ENCODE measurements at places on chromosomes 16 and 17.
A peak's percentile ranks its signal among the peaks of the same experiment; 100 is the strongest.

GRCh38 chr17:29138184-29138955 is 41.8 kb downstream of the MYO18A start:
- DNase-seq: no peak

DNA sequence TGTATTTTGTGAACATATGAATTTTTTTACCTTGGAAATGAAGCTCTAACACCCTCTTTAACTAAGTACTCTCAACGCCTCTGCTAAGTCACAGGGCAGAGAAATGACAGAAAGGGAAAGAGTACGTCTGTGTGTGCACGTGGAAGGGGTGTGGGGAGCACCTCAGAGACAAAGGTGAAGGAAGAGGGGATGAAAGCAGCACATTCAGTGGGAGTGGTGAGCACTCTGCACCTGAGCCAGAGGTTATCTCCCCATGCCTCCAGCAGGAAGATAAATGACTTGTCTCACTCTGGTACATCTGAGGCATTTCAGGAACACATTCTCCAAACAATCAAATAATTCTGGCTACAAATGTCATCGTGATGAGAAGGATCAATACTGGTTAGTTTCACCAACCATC is 15.0 kb downstream of the GNA13 start:
- no peak for DNase-seq

DNA sequence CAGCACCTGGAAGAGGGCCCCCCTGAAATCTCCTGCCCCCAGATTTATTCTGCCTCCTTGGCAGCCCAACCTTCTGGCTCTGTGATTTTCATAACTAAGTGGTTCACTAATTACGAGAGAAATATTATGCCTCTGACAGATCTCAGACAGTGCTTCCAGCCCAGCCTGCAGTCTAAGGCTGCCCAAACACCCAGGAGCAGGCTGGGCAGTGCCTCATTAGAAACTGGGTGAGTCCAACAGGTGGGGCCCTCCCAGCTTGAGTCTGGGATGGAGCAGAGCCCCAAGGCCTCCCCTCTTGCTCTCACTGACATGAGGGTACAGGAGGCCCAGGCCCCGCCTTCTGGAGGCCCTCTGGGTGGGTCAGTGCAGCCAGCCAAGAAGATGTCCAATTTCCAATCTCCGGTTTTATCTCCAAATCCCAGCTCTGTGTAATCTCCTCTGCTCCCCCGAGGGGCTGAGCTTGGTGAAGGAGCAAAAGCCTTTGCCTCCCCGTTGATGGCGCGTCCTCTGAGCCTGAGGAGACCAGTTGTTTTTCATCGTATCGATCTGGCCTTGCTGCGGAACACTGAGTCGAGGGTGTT is 20.1 kb upstream of the ABCC3 start:
- DNase-seq: no peak

GRCh38 chr16:72909196-72909595 is 138.7 kb downstream of the ZFHX3 start:
- DNase-seq: no peak

GRCh38 chr16:14549789-14550153 is 80.3 kb downstream of the PARN start:
- no peak for DNase-seq

GRCh38 chr16:58485184-58485887 is 14.6 kb upstream of the NDRG4 start:
- no peak for DNase-seq

GRCh38 chr17:73430165-73430680 is 118.4 kb upstream of the CDC42EP4 start:
- no peak for DNase-seq

- DNase-seq: no peak
These were observed 333.0 kb downstream of the SEC14L1 start for GRCh38 chr17:77473615-77474226.

DNA sequence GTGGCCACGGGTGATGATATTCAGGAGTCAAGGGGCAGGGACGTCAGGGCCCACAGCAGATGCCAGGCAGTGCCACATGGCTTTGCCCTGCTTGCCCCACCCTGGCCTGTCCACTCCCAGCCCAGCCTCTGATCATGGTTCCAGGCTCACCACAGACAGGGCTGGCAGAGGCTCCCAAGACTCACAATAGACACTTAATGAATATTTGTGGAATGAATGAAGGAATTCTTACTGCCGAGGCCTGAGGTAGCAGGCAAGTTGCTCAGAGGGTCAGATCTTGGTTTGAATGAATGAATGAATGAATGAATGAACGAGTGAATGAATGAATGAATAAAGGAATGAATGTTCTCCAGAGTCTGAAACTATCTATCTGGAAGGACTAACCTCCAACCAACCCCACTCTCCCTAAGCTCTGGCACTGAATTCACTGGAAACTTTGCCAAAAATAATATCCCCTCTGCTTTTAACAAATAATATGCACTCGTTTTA is 60.9 kb downstream of the RAI1 start:
- DNase-seq: no peak

DNA sequence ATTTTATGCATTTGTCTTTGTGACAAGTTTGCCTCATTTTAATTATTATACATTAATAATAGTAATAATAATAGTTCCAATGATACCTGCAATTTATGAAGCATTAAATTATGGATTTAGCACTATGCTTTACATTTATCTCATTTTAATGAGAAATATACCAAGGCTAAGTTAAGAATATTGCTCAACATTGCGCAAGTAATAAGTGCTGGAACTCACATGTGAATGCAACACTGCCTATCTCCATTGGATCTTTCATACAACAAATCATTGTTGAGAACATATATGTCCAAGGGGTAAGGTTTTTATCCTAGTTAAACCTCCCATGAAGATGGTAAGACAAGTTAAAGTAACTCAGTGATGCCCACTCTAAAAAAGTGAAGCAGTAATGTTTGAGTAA is 703.7 kb upstream of the SOX9 start:
- DNase-seq: no peak

DNA sequence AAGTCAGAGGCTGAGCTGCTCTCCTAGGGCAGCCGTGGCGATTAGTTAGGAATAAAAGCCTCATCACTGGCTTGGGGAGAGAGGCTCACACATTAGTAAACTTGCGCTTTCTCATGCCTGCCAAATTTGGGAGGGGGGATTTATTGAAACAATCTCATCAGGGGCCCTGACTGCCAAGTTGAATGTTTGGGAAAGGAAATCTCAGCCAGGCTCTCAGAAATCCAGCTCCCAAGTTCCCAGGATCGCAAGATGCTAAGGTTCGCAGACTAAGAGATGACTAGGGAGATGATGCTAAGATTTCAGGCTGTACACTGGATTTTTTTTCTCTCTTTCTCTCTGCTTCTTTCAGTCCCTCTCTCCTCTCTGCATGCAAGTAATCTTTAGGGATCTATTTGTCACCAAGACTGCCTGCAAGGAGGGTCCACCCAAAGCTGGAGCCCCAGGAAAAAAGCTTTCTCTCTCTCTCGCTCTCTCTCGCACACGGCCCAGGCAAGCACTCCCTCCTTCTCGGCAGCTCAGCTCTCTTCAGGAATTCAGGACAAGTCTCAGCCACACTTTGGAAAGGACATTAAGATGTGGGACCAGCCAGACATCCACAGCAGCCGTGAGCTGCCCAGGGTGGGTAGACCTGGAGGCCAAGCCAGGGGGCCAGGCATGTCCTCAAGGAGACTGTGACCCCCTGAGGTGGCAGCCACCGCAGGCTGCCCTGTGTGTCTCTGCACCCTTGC is 1.4 kb downstream of the GPR139 start:
- DNase-seq: no peak

GRCh38 chr17:70055000-70055399 is 20.0 kb upstream of the KCNJ16 start:
- no peak for DNase-seq

DNA sequence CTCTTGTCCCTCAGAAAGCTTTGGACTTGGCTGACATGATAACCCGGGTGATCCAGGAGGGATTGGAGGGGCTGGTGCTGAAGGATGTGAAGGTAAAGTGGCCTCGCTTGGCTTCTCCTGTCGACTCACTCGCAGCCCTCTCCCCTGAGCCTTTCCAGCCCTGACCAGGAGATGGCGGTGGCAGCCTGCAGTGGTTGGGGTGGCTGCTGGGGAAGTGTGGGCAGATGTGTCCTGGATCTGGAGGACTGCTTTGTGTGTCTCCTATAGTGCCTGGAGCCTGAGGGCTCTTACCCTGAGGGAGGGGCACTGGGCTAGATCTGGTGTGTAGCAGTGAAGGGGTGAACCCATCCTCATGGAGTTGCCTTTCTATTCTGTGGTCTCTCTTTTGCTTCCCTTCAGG is 17.9 kb downstream of the LIG3 start:
- peak; percentile 90 for DNase-seq

DNA sequence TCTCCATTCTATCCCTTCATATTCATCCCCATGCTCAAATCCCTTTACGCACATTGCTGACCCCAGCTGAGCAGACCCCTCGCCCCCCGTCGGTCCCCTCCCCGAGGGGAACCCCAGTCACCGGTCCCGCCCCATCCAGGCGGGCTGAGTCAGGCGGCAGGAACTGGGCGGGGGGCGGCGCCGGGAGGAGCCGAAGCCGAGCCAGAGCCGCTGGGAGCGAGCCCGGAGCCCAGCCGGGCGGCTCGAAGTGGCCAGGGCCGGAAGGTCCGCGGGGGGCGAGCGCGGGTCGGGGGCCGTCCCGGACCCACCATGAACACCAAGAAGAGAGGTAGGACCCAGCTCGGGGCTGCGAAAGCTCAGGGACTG is 8.6 kb downstream of the RIPOR1 start:
- peak; percentile 78 for DNase-seq

GRCh38 chr16:72302332-72302731 is 130.4 kb upstream of the PMFBP1 start:
- no peak for DNase-seq

DNA sequence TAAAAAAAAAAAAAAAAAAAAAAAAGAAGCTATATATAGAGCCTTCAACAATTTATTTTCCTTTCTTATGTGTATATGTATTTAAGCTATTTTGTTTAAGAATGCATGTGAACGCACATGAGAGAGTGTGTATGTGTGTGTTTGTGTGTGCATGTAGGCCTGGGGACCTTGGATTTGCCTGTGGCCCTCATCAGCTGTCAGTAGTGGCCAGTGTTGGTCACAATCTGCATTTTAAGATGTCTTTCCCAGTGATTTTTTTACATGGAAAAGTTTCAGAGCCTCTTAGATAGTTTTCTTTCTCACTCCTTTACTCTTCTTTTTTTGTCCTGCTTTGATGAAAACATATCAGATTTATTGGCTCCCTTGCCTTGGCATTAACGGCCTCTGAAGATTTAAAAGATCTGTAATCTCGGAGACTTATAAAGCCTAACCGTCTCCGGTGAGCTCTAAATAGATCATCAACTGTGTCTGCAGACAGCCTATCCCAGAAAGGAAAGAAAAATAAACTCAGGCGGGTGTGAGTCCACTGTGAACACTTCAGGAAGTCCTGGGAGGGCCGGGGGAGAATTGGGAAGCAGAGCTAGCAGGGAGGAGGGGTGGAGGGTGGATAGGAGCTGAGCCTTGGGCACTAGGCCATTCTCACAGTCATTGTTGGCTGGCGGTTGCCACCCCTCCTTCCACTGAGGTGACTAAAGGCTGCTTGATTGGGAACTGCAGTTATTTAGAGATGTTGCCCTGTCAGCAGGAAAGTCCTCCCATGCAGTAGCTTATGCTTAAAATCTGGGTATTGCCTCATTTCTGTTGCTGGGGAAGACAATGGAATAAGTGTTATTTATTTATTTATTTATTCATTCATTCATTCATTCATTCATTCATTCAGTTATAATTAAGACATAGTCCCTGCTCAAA is 86.8 kb downstream of the WWP2 start:
- no peak for DNase-seq

DNA sequence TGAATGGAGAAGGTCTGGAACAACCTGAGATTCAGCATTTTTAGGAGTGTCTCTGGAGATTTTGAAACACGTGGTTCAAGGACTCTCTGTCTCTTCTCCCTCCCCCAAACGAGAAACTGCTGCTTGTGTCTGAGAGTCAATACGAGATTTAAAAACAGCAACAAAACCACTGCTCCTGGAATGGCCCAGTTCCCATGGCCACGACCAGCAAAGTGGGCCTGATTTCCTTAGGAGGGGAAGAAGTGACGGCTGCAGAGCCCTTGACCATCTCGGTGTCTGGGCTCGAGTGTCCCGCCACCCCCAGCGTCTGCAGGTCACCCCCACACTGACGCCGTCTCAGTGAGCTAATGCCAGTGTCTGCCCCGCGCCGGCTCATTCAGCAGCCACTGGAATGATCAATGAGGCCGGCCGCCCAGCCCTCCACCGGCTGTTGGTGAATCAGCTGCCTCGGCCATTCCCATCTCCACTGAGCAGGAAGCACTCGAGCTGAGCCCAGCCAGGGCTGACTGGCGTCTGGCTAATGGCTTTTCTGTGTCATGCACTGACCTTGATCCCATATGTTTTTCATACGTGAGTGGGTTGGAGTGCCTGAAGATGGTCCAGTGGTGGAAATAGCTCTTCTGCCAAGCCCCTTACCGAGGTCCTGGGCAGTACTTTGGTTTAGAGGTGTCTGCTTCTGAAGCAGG is 151.8 kb downstream of the PITPNC1 start:
- no peak for DNase-seq

GRCh38 chr16:89621698-89622409 is 8.4 kb downstream of the DPEP1 start:
- DNase-seq: no peak

DNA sequence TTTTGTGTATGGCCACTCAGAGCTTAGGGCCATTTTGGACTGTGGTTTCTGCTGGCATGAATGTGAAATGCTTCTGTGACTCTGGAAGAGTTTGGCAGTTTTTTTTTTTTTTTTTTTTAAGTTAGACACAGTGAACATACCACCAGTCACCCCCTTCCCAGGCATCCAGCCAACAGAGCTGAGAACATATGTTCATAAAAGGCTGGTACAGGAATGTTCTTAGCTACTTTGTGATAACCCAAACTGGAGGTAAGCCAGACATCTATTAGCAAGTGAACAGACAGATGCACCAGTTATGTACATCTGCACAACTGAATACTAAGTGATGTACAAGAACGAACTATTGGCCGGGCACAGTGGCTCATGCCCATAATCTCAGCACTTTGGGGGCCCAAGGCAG is 92.7 kb downstream of the ABCC1 start:
- no peak for DNase-seq

DNA sequence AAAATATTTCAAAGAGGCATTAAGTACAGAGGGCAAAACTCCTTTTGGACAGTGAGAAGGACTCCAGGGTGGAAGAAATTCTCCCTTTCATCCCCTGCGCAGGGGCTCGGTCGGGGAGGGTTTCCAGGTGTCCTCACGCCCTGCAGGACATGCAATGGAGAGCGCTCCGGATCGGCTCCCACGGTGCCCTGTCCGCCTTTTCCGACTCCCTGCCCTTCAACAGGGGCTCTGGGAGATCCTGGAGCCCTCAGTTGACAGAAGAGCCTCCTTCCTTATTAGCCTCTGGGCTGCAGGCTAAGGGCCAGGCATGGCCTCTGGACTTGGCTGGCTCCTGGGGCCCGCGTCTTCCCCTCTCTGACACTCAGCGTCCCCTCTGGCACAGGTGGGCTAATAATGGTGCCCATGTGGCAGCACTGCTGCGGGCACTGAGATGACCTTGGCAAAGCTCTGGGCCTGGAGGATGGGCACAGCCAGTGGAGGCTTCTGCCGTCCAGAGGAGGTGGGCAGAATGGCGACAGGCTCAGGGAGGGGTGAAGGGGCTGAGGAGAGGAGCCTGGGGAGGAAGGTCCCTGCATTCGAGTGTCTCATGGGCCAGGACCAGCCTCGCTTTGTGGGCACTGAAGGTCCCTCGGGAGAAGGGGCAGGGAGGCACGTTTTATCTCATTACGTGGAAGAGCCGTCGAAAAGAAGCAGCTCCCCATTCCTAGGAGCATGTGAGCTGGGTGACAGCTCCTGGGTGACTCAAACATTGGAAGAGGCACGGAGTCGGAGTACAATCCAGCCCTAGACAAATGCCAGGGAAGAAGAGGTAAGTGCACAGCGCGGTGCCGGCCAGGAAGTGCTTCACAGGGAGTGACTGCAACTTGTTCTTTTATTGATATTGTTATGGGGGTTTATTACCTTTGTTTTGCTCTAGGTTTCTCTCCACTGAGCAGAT is 161.7 kb downstream of the IRF8 start:
- no peak for DNase-seq
